Hematopoietic multipotent progenitor cell (in vitro differentiated cells): ENCODE measurements at places on chromosomes 1 and 21. TPM values are rescaled to one million over a fixed set of nuclear protein-coding genes. Genes with fewer than 3 reads are reported as not detected.

Gene SELENOF
- 56.8 TPM for total RNA-seq

Gene NOS1AP
- under 0.01 TPM for total RNA-seq

Gene SPRR2D
- total RNA-seq, result not detected

- DNase-seq, result peak; percentile 29
Observed at GRCh38 chr1:15684042-15684461, at the start of gene PLEKHM2. PLEKHM2 (plus strand) TSS chr1:15684320; CDS start chr1:15684559, 239 bp downstream.

DNA sequence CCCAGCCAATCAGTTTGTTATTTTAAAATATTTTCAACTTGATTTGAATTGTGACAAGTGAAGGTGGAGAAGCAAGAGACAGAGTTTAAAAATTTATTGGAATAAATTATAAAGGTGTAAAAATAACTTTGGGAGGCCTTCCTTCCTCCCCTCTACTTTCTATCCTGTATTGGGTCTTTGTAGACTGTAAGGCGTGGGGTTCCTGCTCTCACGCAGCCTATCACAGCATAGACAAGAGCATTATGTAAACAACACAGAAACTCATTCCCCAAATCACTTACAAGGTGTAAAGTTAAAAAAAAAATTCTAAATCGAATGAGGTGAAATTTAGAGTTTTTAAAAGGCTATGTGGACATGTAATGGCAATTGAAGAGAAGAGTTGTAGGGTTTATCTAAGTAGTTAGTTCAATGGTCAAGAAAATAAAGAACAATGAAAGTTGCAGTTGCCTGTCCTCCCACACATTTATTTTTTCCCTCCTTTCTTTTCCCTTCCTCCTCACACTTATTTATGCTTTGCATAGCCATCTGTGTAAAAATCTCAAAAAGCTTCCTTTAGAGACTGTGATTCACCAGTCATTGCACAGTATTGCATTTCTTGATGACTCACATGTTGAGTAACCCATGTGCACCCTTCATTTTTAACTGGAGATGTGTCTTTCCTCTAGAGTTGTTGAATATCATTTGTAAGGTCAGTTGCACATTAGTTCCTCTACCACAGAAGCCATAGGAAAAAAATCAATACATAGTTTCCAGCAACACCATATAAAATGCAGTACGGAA lies 242.2 kb downstream of the PTPRC start:
- peak; percentile 46 for DNase-seq

DNA sequence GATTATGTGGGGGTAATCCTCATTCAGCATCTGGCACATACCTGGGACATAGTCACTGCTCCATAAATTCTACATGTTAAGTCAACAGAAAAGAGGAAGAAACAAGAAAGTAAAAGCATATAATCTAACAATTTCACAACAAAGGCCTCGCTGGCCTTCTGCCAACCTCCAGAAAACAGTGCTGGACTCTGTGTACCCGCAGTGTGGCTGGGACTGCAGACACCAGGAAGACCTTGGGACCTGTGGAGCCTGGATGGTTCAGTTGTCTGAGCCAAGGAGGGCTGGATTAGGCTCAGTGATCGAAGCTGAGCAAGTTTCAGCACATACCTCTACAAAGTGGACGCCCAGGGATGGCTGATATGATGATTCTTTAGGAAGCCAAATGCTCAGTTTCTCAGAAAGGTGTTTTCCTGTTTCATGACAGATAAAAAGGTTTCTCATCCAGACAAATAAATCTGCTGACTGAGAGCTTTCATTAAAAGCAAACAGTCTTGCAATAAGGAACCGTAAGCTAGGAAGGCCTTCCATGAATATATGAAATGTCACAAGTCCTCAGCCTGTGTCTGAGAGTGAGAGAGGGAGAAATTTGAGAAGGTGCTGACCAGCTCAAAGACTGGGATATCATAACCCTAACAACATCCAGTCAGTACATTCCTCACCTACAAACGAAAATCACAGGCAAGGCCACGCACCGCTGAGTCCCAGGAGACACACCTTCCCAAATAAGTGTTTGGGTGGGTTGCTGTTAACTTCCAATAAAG lies 48.4 kb downstream of the CAPZB start:
- DNase-seq, result peak; percentile 59

DNA sequence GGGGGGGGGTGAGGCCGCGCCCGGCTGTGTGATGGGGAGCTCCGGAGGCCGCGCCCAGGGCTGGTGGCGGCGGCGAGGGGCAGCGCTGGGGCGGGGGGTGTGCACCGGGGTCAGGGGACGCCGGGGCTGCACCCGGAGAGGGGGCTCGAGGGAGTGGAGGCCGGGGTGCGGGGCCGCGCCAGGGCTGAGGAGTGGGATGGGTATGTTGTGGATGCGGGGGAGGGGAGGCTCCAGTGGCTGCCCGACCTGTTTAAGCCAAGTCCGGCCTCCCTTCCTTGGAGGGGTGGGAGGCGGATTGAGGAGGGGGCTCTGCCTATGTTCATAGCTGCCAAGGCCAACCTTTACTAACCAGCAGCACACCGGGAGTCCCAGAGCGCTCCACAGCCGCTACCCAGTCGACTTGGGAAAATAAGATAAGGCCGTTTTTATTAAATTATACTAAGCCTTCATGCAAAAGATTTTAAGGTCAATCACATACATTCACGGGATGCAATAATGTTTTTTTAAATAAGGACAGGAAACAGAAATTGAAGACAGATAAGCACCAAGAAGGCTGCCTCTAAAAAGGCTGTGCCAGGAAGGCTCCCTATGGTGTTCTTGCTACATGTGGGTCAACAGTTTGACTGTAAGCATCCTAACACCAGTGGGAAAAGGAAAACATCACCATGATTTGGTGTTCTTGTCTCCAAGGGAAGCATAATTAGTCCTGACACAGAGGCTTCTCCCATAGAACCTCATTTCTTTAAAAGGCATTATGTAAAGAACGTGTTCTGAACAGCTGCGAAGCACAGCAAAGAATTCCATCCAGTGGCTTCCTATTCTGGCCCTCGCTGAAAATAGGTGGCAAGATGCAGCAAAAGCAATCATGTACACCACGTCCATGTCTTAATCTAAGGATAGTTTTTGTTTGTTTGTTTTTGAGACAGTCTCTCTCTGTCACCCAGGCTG lies 626 bp upstream of the HLCS start:
- peak; percentile 22 for DNase-seq

GRCh38 chr1:182052355-182052754 lies 9.2 kb downstream of the ZNF648 start:
- no peak for DNase-seq

- DNase-seq, result no peak
Observed at GRCh38 chr1:177210071-177210470, 39.3 kb downstream of the BRINP2 start.
